ENCODE measurements at places on chromosomes 6 and 20. TPM values are rescaled to one million over a fixed set of nuclear protein-coding genes. Genes with fewer than 3 reads are reported as not detected.

HDGFL1 gene
- total RNA-seq, result not detected

BPI gene
- total RNA-seq, result not detected

SOBP gene
- 1.1 TPM for total RNA-seq

PABPC1L gene
- 20.2 TPM for total RNA-seq
